ENCODE measurements at places on chromosomes 5 and 9.

DNA sequence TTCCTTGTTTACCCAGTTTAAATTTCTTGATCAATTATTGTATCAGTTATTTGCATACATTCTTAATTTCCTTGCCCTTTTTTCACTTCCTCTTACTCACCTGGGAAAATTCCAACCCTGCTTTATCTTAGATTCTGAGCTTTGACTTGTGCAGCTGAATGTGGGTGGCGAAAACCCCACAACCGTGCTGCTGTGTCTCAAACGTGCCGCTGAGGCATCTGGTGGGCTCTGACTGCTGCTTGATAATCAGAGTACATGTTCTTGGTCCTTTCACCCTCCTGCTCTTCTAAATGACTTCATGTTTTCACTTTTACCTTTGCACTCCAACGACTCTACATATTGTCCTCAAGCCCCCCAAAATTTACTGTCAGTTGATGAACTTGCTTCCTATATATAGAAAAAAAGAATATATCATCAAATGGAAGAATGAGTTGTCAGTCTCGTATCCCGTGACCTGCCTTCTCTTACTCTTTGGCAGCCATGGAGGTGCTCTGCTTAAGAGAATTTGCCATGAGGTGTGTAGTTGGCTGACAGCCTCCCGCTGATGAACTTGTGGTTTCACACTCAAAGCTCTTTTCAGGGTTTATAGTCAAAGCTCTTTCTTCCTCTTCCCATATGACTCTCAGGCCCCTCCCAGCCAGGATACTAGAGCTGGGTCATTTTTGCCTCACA, 14.0 kb upstream of the JAK2 start:
- peak; percentile 65 for DNase-seq

DNA sequence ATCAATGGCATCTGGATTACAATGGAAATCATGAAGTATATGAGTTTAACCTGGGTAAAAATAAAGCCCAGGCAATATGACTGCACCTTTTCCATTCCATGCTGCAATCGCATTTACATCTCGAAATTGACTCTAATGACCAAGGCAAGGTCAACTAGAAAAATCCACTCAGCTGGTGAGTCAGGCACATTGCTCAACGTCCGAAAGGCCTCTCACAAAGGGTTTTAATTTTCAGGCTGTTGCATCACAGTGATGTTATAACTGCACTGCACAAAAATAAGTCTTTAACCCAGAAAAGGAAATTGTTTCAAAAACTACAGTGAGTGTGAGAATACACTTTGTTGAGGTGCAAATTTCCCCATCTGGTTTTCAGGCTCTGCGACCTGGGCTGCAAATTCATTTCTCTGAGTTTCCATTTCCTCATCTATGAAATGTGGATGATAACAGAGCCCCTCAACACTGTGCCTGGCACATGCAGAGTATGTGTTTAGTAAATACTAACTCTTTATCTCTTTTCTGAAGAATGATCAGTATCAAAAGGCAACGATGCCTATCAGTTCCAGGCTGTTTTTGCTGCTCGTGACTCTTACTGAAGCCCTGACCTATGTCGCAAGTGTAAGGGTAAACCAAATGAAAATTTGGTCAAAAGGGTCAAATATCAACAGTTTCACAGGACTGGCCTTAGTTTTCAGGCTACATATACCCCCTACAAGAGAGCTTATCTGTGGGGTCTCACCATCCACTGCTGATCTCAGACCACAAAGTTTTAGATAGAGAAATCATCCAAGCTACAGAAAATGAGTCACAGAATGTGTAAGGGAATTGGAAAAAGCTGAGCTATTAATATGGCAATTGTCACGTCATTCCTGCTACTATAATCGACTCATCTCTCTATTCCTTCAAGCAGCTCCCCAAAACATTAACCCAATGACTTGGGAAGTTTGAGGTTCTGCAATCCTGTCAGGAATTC, 4.1 kb downstream of the NFIL3 start:
- DNase-seq, result no peak

GRCh38 chr5:143448518-143448917, 45.0 kb upstream of the NR3C1 start:
- DNase-seq, result no peak

DNA sequence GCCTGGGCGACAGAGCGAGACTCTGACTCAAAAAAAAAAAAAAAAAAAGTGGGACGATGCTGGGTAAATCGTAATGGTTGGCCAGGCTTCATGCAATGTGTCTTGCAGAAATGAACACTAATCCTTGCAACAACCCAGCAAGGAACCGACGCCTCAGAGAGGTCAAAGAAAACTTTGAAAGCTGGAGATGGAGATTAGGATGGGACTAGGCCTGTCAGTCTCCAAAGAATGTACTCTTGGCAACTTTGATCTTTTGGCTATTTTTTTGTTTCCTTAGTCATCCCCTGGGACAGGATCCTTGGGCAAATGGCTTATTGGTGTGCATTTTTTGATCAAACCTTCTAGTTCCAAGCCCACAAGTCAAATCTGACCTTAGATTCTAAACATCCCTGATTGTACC, 10.6 kb upstream of the PWWP2A start:
- no peak for DNase-seq

- DNase-seq, result no peak
Observed at GRCh38 chr5:9468060-9468388, 77.9 kb downstream of the SEMA5A start.

GRCh38 chr9:93077811-93078210, 18.2 kb upstream of the CARD19 start:
- DNase-seq, result no peak

DNA sequence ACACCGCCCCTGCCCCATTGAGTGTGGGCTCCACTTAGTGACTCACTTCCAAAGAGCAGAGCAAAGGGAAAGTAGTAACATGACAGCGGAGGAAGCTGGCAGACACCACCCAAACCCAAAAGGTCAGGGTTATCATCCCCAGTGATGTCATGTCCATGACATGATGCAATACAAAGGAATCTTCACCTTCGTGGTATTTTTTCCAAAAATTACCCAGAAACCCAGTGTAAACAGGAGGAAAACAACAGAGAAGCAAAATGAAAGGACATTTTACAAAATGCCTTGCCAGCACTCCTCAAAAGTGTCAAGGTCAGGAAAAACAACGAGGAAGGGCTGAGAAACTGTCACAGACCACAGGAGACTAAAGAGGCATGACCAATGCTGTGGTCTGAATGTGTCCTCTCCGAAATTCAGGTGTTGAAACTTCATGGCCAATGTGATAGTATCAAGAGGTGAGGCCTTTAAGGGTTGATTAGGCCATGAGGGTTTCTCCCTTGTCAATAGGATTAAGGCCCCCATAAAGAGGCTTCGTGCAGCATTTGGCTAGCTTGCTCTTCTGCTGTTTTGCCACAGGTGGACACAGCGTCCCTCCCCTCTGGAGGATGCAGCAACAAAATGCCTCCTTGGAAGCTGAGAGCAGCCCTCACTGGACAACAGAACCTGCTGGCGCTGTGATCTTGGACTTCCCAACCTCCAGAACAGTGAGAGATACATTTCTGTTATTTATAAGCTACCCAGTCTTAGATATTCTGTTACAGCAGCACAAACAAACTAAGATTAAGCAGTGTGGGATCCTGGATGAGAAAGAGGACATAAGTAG, 30.5 kb upstream of the MED10 start:
- no peak for DNase-seq

- no peak for DNase-seq
Observed at GRCh38 chr5:83417884-83418283, 53.7 kb upstream of the VCAN start.

Data from GM10248 (cell line).